Endothelial cell of umbilical vein (primary cell): ENCODE measurements at places on chromosomes 7 and 10. TPM values are rescaled to one million over a fixed set of nuclear protein-coding genes. Genes with fewer than 3 reads are reported as not detected.
A peak's percentile ranks its signal among the peaks of the same experiment; 100 is the strongest.

GRCh38 chr7:129084801-129085551 is 30.1 kb upstream of the TNPO3 start:
- H3K4me3 ChIP-seq: no peak overlapping the region
- peaks cover 6% of the 10 kb centered on the region for H3K27me3 ChIP-seq
- no peak overlapping the region for H3K27ac ChIP-seq

GRCh38 chr7:145263886-145264285 is 428.0 kb upstream of the TPK1 start:
- no peaks in the 10 kb centered on the region for H3K27me3 ChIP-seq
- H3K36me3 ChIP-seq: no peaks in the 10 kb centered on the region
- no peak overlapping the region for H3K27ac ChIP-seq
- no peak for DNase-seq
- no peak overlapping the region for H3K4me3 ChIP-seq

DNA sequence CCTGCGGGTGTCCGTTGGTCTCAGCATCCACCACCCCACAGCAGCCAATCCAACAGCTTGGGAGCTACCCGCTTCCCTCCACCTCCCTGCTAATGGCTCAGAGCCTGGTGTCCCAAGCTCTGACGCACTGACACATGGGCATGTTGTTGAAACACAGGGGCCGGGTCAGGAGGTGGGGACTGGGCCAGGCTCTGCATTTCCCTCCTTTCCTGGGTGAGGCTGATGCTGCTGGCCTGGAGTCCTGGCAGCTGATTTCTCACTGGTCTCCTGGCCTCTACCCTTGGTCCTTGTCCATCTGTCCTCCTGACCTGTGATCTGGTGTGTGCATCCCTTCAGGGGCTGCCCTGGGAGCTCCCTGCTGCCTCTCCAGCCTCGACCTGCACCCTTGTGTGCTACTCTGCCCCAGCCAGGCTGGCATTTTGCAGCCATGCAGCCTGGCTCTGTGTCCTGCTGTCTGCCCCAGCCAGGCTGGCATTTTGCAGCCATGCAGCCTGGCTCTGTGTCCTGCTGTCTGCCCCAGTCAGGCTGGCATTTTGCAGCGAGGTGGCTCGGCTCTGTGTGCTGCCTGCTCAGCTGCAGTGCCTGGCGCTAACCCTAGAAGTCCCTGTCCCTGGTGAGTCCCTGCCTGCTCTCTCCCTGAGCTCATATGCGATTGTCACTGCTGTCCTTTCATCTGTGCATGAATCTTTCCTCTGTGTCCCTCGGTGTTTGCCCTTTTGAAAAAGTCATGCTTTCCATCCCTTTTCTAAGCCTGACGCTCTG is 14.0 kb downstream of the AMZ1 start:
- no peaks in the 10 kb centered on the region for H3K36me3 ChIP-seq
- H3K27ac ChIP-seq: no peak overlapping the region
- no peaks in the 10 kb centered on the region for H3K4me1 ChIP-seq
- no peak overlapping the region for H3K4me3 ChIP-seq
- no peaks in the 10 kb centered on the region for H3K27me3 ChIP-seq

- no peak for DNase-seq
- H3K4me1 ChIP-seq: no peaks in the 10 kb centered on the region
- H3K36me3 ChIP-seq: no peaks in the 10 kb centered on the region
- H3K27me3 ChIP-seq: no peaks in the 10 kb centered on the region
Observed at GRCh38 chr10:42646687-42647640, 8.6 kb upstream of the ZNF33B start.

- H3K36me3 ChIP-seq: no peaks in the 10 kb centered on the region
- DNase-seq: peak; percentile 57
- H3K4me1 ChIP-seq: peaks cover 13% of the 10 kb centered on the region
- H3K4me3 ChIP-seq: no peak overlapping the region
Observed at GRCh38 chr7:150986099-150986512, 4.7 kb upstream of the NOS3 start.

DNA sequence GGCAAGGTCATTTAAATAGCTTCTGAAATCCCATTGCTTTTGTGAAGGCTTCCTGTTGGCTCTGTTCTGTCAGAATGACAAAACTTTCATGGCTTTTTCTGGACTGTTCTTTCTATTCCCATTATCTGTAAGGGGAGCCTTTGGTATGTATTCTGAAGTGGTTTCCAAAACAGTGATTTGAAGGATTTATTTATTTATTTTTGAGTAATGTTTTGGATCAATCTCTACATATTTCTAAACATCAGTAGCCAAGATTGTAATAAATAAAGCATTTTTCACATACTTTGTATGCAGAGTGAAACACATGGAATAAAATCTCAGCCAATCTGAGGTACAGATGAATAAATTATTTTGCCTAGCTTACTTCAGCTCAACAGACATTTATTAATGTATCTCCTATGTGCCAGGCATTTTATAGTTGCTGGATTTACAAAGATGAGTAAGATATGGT is 121.1 kb downstream of the BBS9 start:
- peak; percentile 13 for DNase-seq
- H3K36me3 ChIP-seq: no peaks in the 10 kb centered on the region
- no peak overlapping the region for H3K27ac ChIP-seq
- H3K4me1 ChIP-seq: no peaks in the 10 kb centered on the region
- no peak overlapping the region for H3K4me3 ChIP-seq

GRCh38 chr10:104416851-104417250 is 63.2 kb downstream of the CFAP58 start:
- H3K36me3 ChIP-seq: no peaks in the 10 kb centered on the region
- H3K4me3 ChIP-seq: no peak overlapping the region
- H3K4me1 ChIP-seq: no peaks in the 10 kb centered on the region

GRCh38 chr10:117167789-117168674 is 29.3 kb upstream of the KCNK18 start:
- H3K4me1 ChIP-seq: peaks cover 3% of the 10 kb centered on the region
- H3K36me3 ChIP-seq: no peaks in the 10 kb centered on the region
- peak; percentile 27 for DNase-seq

The BRAF gene
- 6.4 and 6.6 TPM in 2 replicates for polyA plus RNA-seq

The GHRHR gene
- not detected in 2 replicates for polyA plus RNA-seq

The MAGI2 gene
- polyA plus RNA-seq: 0.28 and 0.32 TPM in 2 replicates

The FXYD4 gene
- polyA plus RNA-seq: not detected in 2 replicates

The DPYSL4 gene
- 27.1 and 35.0 TPM in 2 replicates for polyA plus RNA-seq

The EN2 gene
- not detected in 2 replicates for polyA plus RNA-seq

The KCNK18 gene
- not detected in 2 replicates for polyA plus RNA-seq

The GALNT17 gene
- not detected in 2 replicates for polyA plus RNA-seq

The EGR2 gene
- 0.47 and 0.54 TPM in 2 replicates for polyA plus RNA-seq
